ENCODE measurements at places on chromosomes 3 and 15.

DNA sequence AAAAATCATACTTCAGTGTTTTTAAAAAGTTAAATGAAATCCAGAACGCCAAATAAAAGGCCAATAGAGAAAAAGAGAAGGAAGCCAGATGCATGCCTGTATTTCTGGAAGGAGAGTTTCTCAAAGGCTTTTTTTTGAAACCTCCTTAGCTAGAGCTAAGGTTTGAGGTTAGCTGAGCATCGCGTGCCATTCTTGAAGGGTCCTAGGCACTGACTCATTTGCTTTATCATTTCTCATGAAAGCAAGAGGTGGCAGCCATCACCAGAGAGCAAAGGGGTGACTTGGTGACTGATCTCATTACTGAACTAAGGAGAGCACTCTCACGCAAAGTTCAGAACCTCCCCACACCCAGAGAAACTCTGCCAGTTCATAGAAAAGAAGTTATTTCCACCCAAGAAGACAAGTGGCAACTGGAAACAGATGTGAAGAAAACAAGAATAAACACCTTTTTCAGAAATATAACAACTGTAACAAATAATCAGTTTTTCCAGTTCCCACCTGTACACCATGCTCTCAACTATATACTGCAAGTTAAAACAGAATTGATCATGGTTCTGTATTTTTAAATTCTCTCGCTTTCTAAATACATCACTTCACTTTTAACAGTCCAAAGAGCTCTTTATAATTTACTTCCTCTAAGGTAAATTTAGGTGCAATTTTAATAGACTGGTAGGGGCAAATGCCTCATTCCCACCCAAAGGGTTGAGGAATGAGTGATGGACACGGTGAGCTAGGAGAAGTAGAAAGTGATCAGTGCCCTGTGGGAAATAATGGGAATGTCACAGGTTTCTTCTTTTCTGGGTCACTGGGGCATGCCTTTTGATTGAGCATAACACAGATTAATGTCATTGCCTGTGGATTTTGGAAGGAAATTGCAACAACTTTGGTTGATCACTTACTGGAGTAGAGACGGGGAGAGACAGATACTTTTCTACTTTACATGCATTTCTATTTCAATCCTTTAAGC, 24.7 kb downstream of the GPR15 start:
- DNase-seq = no peak

- no peak for DNase-seq
Observed at GRCh38 chr3:32398531-32398930, 6.9 kb downstream of the CMTM7 start.

DNA sequence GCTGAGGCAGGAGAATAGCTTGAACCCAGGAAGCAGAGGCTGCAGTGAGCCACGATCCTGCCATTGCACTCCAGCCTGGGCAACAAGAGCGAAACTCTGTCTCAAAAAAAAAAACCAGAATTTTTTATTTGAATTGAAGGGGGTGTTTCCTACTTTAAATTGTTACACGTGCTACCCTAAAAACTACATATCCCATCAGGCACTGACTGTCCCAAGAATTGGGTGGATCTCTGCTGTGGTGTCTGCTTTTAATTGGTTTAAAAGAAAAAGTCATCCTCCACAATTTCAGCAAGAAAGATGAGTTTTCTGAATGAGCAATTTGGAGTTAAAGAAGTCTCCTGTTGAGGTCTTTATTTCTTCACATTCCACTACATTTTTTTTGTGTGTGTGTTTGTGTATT, 2.1 kb downstream of the PDIA3 start:
- peak; percentile 13 for DNase-seq

DNA sequence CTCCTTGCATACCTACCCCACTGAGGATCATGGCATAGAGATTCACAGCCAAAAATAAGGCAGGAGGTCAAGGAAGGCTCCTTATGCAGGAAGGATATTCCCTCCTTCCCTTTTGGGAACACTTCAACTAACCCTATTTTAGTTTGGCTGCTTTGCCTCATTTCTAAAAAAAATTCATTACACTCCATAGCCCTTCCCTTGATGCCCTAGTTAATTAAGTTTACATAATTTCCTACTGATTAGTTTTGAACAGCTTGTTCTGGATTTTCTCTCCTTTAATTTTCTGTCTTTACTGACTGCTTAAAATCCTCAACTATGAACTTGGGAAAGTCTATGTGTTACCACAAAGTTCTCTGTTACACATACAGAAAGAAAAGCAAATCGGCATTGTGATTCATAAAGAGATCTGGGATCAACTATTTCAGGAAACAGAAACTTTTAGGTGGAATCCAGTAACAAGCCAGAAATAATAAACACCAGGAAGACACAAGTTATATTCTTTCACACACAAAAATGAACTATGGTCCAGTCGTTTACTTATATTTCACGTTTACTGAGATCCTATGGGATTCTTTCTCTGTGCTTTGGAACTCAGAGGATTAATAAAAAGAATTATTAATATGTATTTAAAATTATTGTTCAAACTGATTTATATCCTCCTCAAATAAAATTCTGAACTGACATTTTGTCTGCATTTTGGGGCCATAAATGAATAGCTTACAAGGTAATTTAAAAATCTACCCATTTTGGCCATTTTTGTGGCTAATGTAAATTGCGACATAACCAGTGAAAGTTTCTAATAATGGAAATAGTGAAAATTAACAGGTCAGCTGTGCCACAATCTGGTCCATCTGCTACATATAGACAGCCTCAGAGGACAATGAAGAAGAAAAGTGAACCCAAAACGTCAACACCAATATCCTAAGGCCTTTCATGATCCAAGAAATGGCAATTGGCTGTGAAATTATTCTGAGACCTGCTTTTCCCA, 113.8 kb downstream of the FRMD5 start:
- DNase-seq = no peak

- no peak for DNase-seq
Observed at GRCh38 chr3:69986419-69986818, 13.1 kb upstream of the SAMMSON start.

- no peak for DNase-seq
Observed at GRCh38 chr3:158847452-158847821, 45.6 kb downstream of the MFSD1 start.

DNA sequence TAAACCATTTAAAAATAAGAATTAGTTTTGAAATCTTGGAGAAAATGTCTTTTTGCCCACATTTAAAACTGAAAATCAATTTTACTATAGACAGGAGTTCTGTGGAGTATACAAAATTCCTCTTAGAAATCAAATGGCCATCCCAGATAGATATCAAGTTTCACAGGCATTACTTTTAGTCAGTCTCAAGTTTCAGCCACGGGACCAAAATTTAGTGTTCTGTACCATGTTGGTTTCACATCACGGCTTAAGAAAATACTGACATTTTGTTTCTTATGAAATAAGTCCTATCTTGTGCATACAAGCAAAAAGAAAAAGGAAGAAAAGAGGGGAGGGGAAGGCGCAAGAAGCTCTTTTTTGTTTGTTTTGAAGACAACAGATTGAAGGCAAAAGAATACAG, 45.7 kb downstream of the EIF2AK4 start:
- no peak for DNase-seq

GRCh38 chr3:31947671-31948091, 33.4 kb downstream of the OSBPL10 start:
- no peak for DNase-seq

GRCh38 chr3:46110701-46111493, 83.6 kb upstream of the XCR1 start:
- peak; percentile 55 for DNase-seq

DNA sequence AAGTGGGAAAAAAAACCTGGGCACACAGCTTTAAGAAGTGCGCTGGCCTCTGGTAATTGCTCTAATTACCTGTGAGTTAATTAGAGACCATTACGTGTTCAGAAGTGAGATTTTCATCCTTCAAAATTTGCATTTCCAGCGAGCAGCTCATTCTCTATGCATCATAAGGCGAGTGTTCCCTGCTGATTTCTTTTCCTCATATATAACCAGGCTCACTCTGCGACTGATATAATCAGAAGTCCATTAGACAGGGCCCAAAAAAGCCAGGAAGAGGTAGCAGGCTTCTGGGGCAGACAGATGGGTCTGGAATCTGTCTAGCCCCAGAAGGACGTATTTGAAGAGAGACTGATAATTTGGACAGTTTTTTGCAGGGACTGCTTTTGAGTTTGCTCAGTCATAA, 158.7 kb downstream of the MTHFS start:
- DNase-seq = no peak

DNA sequence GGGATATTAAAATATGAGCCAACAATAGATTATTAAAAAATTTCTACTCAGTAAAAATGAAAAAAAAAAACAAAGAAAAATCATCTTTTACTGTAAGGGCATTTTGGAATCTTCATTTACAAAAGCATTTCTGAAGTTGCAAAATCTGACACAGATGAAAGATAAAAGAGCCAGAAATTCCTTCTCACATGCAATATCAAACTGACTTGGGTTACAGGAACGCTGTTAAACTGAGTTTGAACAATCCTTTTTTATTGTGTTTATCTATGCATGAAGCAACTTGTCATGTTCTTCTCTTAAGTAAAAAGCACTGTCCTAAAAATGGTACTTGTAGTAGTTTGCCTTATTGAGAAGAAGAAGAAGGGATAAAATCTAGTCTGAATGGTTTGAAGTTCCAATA, 468.5 kb upstream of the KCNMB2 start:
- no peak for DNase-seq

GRCh38 chr3:131550562-131551465, 48.0 kb upstream of the MRPL3 start:
- DNase-seq = no peak

- no peak for DNase-seq
Observed at GRCh38 chr3:172315401-172316091, 132.7 kb downstream of the GHSR start.

- DNase-seq = peak; percentile 81
Observed at GRCh38 chr3:33482111-33482521, 41.9 kb upstream of the UBP1 start.

DNA sequence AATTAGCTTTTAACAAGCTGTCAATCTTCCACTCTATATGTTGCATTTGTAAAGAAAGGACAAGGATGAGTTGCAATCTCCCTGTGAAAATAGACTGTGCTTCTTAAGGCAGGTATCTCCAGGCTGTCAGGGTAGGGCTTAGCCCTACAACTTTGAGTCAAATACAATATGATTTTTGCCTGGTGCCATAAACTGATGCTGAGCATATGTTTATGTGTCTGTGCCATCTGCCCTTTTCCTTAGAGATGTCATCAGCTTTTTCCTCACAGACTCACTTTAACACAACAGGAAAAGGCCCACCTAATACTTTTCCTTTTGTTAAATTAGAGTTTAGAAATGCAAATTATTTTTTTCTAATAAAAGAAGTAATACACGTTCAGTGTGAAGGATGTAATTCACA, 548.3 kb downstream of the NLGN1 start:
- DNase-seq = no peak

GRCh38 chr3:66715806-66716205, 215.0 kb upstream of the LRIG1 start:
- no peak for DNase-seq

GRCh38 chr3:33030246-33030645, 66.7 kb downstream of the GLB1 start:
- no peak for DNase-seq

DNA sequence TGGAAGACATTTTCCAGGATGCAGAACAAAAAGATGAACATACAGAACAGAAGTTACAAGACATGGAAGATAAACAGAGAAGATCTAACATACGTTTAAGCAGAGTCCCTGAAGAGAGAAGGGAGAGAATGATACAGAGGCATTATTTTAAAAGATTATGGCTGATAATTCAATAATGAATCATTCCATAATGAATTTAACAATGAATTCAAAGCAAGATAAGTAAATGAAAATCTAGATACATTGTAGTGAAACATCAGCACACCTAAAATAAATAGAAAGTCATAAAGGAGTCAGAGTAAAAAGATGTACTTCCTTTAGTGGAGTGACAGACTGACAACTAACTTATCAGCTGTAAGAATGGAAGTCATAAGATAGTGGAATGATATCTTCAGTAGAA, 30.1 kb upstream of the PGPEP1L start:
- DNase-seq = no peak

- no peak for DNase-seq
Observed at GRCh38 chr15:35440265-35440664, 105.7 kb downstream of the DPH6 start.

GRCh38 chr3:59660376-59660775, 610.6 kb upstream of the CFAP20DC start:
- no peak for DNase-seq

GRCh38 chr3:45553469-45553974, 41.0 kb upstream of the LIMD1 start:
- DNase-seq = peak; percentile 83

- DNase-seq = peak; percentile 61
Observed at GRCh38 chr15:87962428-87962827, 294.1 kb downstream of the NTRK3 start.

All from lung (tissue), 17 donors.